ENCODE measurements at places on chromosomes 2 and 18. TPM values are rescaled to one million over a fixed set of nuclear protein-coding genes. Genes with fewer than 3 reads are reported as not detected.

DNA sequence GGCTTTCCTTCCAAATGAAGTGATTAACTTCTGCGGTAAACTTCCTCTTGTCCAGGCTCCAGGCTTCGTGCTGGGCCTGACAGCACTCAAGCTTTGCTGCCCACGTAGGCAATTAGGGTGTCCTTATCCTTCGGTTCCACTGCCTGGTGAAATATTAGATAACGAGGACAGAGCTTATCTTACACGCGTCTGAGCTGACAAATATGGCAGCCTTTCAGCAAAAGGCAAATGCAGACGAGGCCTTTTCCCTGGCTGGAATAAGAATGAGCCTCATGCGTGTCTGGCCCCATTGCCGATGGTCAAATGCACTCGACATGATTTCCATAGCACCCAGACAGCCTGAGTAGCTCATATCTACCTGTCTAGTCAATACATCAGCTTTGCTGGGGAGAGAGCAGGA, 141.5 kb downstream of the FAM210A start:
- no peak for DNase-seq

GRCh38 chr2:68720665-68721064, 13.9 kb upstream of the ARHGAP25 start:
- DNase-seq, result no peak

GRCh38 chr18:62729487-62730386, 14.4 kb downstream of the PHLPP1 start:
- DNase-seq, result no peak

DNA sequence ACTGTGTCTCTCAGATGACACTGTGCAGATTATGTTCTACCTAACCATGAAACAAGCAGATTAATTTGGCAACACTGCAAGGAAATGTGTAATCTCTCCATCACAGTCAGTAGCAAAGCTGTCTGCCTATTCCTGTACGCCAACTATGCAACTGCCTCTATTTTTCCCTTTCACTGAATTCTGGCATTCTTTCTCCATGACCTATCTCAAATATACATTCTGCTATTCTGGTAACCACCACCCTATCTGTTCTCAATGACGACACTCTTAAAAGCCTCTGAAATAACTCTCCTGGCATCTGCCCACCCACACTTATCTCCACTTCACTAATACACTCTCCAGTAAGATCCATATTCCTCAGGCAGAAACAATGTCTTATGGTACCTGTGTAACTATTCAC, 78.7 kb downstream of the ABCA12 start:
- DNase-seq, result no peak

Gene TEX44
- total RNA-seq, result not detected

GRCh38 chr2:201018636-201019035, 52.8 kb downstream of the HYCC2 start:
- DNase-seq, result no peak

- DNase-seq, result no peak
These were observed 21.6 kb downstream of the INPP5D start for GRCh38 chr2:233081731-233082221.

DNA sequence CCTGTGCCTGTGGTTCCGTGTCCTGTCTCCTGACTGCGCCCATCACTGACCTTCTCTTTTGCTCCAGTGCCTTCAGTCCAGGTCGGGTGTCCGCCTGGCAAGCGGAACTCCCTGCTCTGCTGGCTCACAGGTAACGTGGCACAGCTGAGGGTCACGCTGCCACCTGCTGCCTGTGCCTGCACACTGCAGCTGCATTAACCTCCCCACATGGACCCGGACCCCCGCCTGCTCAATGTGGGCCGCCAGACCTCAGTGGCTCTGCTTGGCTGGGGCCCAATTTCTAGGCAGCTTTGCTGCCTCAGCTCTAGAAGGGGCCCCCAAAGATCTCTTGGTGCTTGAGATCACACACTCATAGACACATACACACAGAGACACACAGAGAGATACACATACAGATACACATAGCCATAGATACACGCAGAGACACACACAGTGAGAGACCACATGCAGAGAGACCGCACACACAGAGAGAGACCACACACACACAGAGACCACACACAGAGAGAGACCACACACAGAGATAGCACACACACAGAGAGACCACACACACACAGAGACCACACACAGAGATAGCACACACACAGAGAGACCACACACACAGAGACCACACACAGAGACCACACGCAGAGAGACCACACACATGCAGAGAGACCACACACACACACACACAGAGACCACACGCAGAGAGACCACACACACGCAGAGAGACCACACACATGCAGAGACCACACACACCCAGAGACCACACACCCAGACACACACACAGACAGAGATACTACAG, 14.9 kb upstream of the CNNM3 start:
- DNase-seq, result peak; percentile 85

GRCh38 chr2:151817929-151818328, 10.3 kb downstream of the ARL5A start:
- no peak for DNase-seq

- no peak for DNase-seq
These were observed 85.9 kb upstream of the IL1R2 start for GRCh38 chr2:101905746-101906336.

DNA sequence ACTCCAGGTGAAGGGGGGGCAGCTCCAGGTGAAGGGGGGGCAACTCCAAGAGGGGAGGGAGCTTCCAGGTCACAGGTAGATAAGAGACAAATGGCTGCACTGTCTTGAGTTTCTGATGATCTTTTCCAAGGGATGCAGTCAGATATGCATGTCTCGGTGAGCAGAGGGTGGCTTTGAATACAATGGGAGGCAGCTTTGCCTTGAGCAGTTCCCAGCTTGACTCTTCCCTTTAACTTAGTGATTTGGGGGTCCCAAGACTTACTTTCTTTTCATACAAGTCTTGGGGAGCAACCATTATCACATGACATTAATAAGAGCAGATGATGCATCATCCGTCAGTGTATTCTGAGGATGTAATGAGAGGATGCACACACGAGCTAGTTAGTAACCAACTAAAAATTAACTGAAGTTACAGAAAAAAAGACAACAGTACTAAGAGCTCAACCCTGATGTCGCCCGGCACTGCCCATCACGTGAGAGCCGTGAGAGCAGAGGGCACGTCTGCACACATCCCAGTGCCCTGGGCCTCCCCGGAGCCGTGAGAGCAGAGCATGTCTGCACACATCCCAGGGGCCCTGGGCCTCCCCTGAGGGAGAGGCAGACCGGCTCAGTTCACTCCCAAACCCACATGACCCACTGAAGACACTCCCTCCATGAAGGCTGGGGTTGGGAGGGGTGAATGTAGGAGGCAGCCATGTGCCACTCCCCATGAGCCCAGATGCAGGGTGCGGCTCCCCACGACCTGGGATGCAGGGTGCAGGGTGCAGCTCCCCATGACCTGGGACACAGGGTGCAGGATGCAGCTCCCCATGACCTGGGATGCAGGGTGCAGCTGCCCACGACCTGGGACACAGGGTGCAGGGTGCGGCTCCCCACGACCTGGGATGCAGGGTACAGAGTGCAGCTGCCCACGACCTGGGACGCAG, 39.4 kb downstream of the PXDN start:
- no peak for DNase-seq

Gene FN1
- total RNA-seq, result 43.4 TPM

- DNase-seq, result no peak
These were observed 28.0 kb downstream of the RFX8 start for GRCh38 chr2:101446869-101447268.

- DNase-seq, result no peak
These were observed 2.0 kb downstream of the LIMS1 start for GRCh38 chr2:108536133-108536780.

GRCh38 chr2:18467749-18468360, 92.6 kb downstream of the RDH14 start:
- no peak for DNase-seq

- no peak for DNase-seq
These were observed 43.2 kb downstream of the SLC5A7 start for GRCh38 chr2:108029496-108029895.

DNA sequence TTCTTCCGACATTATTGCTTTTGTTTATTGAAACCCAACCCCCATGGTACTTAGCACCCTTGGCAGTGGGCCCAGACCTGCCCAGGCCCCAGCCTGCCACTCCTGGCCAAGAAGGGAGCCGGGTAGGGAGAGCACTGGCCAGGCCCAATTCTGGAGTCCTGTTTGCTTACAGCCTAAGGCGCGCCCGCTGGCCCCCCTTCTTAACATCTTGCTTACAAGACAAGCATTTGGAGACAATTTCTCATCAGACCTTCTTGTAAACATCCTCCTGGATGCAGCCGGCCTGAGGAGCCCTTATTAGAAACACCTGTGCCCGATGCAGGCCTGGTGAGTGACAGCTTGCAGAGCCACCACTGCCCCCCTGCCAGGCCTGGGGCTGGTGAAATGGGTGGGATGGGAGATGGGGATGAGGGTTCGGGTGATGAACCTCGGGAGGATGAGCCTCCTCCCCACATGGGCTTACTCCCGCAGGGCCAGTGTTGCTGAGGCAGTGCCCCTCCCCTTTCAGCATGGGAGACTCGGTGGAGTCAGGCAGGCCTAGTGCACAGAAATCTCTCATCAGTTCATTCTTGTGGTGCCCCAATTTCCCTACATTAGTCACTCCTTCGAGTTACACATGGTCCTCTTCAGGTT, 217.5 kb downstream of the CYP26B1 start:
- peak; percentile 72 for DNase-seq

Gene ABCA12
- 0.03 TPM for total RNA-seq

DNA sequence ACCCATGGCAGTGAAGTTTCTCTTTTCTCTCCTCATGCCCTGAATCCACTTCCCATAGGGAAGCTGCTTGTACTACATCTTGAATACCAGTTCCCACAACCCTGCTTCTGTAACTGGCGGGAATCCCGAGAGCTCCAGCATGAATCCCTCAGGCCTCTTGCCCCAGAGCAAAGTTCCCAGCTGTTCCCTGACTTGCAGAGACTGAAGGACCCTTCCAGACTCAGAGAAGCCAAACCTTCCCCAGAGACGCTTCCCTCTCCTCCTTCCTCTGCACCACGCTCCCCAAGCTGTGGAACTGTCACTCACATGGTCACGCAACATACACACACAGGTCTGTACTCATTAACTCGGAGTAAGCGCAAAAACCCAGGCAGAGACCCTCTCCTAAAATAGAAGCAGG, 26.4 kb downstream of the TRAPPC12 start:
- DNase-seq, result no peak

DNA sequence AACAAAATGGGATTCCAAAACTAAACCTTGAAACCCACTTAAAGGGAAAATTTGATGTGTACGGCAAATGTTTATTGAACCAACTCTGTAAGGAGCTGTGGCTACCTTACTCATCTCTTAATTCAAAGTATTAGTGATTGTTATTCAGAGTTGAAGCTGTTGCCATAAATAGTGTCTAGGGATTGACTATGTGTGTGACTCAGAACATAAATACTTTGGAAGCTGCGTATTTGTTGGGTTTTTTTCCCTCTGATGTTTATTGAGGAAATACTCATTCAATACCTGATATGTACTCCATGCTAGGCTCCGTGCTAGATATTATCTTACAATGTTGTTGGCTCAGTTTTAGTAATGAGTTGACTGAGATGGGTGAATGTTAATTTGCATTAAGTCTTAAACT, 90.4 kb downstream of the PTRHD1 start:
- no peak for DNase-seq

GRCh38 chr2:15189216-15189615, 371.9 kb downstream of the NBAS start:
- DNase-seq, result no peak

DNA sequence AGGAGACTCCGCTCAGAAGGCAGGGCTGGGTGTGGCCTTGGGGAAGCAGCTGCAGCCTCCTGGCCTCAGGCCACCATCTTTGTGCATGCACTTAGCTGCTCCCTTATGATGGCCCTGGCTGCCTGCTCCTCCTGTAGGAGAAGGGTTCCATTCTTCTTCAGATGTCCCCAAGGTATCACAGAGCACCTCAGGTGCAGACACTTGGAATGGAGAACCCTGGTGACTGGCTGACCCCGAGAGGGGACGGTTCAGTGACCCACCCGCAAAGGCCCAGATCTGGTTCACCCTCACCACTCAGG, 9.6 kb downstream of the GPAT2 start:
- DNase-seq, result no peak

Gene DSC3
- 0.22 TPM for total RNA-seq

Gene PROM2
- 32.9 TPM for total RNA-seq

GRCh38 chr2:11540148-11540995, 6.5 kb downstream of the GREB1 start:
- no peak for DNase-seq

DNA sequence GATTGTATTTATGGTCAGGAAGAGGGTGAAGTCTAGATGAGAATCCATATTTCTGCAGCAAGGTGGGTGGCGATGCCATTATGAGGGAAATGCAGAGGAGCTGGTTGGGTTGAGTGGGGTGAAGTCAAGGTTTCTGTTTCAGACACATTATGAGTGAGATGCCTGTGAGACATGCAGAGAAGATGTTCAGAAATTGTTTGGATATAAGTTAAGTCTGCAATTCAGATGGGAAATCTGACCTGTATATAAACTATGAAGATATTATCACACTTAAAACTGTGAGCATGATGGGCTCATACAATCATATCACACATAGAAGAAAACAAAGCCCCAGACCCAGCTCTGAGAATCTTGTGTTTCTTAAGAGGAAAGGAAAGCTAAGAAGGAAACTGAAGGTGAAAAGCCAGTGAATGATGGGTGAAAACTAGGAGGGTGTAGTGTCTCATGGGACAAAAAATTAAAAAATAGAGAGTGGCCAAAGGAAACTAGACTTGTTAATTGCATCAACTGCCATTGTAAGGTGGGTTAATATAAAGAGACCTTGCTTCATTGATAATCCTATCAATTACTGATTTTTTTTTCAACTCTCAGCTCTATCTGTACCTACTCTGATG, 14.2 kb downstream of the GALNT5 start:
- DNase-seq, result no peak

Gene GPR45
- not detected for total RNA-seq

DNA sequence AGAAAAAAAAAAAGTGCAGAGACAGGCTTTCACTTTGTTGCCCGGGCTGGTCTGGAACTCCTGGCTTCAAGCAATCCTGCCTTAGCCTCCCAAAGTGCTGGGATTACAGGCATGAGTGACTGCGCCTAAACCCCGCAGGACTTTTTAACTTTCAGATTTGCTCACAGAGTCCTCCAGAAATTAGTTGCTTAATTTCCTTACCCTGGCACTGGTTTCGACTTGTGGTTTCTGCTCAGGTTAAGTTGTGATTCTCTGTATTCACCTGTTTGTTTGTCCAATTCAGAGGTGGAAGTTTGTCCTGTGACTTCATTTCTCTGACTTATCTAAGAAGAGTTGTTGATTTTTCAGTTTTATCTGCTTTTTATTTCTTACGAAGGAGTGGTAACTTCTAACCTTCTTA, 238.1 kb downstream of the TMEM182 start:
- no peak for DNase-seq

DNA sequence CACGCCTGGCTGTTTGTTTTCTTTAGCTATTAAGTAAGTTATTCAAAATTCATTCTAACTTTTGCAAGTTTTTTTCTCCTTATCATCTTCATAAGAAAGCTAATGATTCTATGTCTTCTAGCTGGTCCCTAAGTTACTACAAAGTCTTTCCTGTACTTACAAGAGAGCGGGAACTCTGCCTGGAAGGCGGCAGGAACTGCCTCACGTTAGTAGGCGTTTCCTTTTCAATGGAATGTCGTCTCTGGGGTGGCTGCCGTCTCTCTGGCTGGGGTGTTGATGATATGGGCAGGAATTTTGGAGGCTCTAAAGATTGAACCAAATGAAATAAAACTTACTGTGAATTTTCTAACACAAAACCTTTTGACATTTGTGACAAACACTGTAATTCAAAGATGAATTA, 55.5 kb downstream of the PRELID3A start:
- DNase-seq, result no peak

Gene CRYGD
- total RNA-seq, result not detected

Data from left colon (tissue), 2 donors.